Stimulated activated CD8-positive, alpha-beta memory T cell treated with anti-CD3 and anti-CD28 coated beads, Interleukin-2, amount 100 ng/mL, for 1 hour (primary cell): ENCODE measurements at places on chromosomes 4 and X.

DNA sequence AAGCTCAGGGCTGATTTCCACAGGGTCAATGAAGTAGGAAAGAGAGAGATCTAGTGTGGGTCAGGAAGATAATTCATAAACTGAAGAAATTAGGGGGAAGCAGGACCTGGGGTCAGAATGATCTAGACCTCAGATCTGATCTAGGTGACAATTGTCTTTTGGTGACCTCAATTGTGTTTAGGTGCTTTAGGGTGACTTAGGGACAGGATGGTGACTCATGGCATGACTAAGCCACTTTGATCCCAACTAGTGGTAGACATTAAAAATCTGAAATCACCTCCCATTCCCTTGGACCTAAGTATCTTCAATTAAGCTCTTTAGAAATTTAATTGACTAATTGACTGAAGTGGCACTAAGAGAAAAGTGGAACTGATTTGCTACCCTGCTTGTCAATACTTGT lies 36.7 kb upstream of the GRXCR1 start:
- DNase-seq = no peak

DNA sequence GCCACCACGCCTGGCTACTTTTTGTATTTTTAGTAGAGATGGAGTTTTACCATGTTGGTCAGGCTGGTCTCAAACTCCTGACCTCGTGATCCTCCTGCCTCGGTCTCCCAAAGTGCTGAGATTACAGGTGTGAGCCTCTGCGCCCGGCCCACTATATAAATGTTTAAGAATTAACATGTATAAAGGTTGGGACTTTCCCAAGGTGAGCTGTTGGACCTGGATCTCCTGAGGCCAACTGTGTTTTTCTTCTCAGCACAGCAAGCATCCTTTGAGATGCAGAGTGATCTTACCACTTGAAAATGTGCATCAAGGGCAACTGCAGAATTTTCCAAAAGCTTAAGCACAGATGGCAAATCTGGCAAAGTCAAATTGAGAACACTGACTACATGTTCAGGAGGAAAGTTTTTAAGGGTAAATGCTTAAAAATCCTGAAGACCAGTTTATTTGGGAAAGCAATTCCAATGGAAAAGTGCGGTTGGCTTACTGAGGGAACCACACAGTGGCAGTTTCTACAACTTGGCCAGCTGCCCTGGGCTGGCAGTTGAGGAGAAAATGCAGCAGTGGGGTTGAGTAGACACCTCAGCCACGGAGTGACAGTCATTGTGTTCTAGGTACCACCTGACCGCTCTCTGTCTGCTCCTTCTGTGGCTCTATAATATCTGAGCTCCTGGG lies 168.9 kb downstream of the CBR4 start:
- DNase-seq = no peak

DNA sequence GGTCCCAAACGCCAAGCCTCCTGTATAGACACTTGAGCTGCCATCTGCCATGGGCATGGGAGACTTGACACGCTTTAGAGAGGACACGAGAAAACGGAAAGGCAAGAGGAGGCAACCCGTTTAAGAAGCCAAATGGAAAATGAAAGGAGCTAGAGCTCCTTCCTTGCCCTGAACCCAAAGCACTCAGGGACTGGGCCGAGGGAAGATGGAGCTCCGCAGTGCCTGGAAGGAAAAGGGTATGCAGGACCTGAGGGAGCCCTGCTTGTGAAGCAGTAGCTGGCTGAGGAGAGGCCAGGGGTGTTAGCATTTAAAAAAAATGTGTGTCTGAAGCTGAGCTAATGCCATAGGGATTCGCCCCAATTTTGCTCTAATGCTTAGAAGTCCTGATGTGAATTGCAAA lies 15.1 kb downstream of the MCF2 start:
- DNase-seq = no peak

GRCh38 chr4:70728091-70728490 lies 6.3 kb downstream of the RUFY3 start:
- DNase-seq = no peak

GRCh38 chr4:79023799-79024770 lies 84.8 kb upstream of the PAQR3 start:
- DNase-seq = no peak

GRCh38 chr4:60890743-60891142 lies 309.4 kb upstream of the ADGRL3 start:
- DNase-seq = no peak

GRCh38 chr4:25723409-25723808 lies 67.8 kb downstream of the SLC34A2 start:
- DNase-seq = no peak

DNA sequence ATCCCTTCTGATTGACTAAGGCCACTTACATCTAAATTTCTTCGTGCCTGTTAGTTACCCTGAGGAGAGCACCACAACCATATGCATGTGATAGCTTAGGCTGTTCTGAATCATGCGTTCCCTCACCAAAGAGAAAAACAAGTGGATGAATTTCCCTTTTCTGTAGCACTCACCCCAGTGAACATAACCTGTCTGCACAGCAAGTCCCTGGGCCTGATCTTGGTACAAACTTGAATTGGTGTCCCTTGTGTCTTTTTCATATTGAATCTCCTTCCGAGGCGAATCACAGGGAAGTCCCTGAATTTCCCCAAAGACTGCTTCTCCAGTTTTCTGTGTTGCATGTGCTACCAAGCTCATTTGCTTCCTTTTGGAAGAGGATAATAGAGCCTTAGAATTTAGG lies 100.4 kb downstream of the KLHL8 start:
- DNase-seq = no peak

GRCh38 chr4:154485127-154485773 lies 6.3 kb downstream of the DCHS2 start:
- no peak for DNase-seq

- no peak for DNase-seq
Observed at GRCh38 chrX:5730556-5730955, 498.1 kb downstream of the NLGN4X start.

GRCh38 chr4:154487145-154487544 lies 4.5 kb downstream of the DCHS2 start:
- DNase-seq = no peak

- DNase-seq = no peak
Observed at GRCh38 chr4:7631288-7632014, 196.7 kb upstream of the PSAPL1 start.

DNA sequence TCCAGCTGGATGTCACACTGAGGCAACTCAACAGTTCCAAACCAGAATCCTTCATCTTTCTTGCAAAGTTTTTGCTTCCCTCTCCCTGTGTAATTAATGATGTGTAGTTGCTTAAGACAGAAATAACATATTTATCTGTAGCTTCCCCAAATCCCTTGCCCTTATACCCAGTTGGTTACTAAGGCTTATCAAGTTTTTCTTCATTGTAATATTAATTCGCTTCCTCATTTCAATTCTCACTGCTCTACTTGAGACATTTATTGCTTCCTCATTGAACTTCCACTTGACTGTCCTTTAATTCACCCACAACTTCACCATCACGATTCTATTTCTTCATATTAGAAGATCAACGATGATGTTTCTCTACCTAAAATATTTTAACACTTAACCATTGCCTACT lies 386.6 kb upstream of the CPEB2 start:
- no peak for DNase-seq

GRCh38 chr4:93199492-93199891 lies 629.1 kb upstream of the ATOH1 start:
- DNase-seq = no peak

GRCh38 chr4:120520761-120521160 lies 401.8 kb downstream of the PRDM5 start:
- no peak for DNase-seq

DNA sequence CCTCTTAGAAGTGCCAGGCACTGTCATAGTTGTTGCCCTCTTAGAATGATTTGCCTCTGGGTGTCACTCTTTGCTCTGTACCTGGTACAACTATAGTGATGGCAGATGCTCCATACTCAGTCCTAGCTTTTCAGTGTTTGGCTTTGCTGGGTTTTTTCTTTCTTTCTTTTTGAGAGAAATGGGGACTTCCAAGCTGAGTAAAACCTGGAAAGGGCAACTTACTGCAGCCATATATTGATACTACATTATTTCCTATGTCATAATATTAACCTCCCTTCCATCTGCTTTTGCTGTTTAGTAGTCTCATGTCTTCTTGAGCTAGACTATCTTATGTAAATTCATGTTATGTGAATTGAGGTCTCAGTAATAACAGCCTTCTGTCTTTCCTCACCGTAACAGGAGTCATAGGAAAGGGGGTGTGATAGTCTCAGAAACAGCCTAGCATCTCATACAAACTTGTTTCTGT lies 49.0 kb downstream of the NIPAL1 start:
- DNase-seq = no peak

DNA sequence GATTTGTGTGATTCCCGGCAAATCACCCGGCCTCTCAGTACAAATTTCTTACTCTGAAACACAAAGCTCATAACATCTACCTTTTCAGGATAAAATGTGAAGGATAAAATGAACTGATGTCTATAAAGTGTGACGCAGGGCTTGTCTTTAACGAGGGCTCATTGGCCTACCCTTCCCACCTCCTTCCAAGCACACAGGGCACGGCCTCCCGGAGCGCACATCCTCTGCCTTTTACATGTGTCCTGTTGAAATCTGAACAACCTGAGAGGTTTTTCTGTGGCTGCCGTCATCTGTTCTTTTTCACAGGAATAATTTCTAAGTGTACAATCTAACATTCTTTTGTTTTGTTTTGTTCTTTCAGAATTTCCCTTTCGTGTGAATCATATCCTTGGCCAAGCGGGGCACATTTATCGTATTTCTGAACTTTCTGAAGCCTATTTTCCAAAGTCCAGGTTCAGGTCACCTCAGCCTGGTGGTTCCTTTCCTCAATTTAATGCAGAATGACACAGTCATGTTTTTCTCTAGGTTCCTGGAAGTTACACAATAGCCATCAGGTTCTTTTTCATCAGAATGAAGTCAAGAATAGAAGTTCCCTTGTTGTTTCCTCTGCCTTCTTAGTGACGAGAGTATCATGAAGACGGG lies 53.1 kb upstream of the SPRY1 start:
- no peak for DNase-seq

DNA sequence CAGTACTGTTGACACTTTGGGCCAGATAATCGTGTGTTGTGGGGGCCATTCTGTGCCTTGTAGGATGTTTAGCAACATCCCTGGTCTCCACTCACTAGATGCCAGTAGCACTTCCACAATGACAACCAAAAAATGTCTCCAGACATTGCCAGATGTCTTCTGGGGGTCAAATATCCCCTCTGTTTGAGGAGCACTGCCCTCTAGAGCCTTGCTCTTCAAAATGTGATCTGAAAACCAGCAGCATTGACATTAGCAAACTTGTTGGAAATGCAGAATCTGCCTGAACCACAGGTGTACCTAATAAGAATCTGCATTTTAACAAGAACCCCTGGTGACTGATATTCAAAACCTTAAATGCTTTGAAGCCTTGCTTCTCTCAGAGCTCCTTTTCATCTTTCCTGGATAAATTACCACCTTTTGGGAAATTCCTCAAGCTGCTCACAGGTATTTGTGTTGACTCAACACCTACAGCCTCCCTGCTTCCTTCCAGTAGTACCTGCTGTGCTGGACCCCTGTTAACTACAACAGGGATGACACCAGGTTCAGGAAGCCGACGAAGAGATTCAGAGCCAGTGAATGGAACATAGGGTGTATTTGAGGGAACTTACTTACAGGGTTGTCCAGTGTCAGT lies 459.0 kb upstream of the NR3C2 start:
- DNase-seq = no peak

DNA sequence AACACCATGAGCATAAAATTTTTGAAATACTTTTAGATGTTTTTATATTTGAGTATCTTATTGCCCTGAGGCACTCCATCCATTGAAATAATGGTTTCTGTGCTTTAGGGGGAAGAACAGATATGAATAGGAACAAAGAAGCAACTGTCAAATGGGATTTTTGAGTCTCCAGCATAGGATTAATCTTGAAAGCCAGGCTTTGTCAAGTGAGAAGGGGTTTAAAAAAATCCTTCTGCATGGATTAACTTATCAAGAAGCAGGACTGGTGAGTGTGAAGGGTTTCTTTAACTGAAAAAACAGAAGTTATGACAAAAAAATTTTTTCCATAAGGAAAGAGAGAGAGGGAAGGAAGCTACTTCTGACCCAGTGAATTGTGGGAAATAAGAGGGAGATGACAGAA lies 7.6 kb upstream of the NUDT9 start:
- DNase-seq = no peak

- no peak for DNase-seq
Observed at GRCh38 chr4:338759-339097, 1.1 kb downstream of the ZNF141 start.

DNA sequence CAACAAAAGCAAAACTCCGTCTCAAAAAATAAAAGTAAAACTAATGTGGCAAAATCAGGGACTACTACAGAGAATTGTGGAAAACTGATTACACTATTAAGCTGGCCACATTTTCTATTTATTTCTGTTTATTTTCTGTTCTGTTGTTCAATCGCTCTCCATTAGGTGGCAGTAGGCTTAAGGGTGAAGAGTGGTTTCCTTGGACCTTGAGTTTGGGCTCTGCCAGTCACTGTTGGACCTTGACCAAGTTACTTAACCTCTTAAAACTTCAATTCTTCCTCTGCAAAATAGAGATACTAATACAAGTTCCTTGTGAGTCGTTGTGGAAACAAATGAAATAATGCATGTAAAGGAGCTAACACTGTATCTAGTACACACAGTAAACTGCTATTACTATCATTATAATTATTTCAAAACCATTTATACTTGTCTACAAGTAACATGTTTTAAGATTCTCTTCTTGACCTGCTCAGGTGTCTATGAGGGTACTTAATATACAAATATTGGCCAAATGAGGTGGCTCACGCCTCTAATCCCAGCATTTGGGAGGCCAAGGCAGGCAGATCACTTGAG lies 15.2 kb downstream of the HSD17B11 start:
- no peak for DNase-seq

- DNase-seq = no peak
Observed at GRCh38 chr4:65461781-65462180, 208.5 kb downstream of the EPHA5 start.

DNA sequence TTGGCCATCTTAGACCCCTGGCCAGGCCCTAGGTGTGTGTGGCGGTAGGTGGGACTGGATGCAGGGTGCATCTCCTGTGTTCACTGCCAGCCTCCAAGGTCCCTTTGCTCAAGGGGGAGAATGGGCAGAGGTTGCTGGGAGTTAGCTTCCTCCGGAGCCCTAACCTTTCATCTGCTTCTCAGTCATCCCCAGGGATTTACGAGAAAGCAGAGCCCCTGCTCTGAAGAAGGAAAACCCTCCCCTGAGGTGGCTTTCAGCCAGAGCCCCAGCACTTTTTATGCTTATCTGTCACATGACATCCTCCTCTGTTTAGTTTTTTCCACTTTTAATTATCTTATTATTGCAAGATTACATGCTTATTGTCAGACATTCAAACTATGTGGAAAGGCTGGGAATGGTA lies 44.9 kb upstream of the DDX3X start:
- no peak for DNase-seq

DNA sequence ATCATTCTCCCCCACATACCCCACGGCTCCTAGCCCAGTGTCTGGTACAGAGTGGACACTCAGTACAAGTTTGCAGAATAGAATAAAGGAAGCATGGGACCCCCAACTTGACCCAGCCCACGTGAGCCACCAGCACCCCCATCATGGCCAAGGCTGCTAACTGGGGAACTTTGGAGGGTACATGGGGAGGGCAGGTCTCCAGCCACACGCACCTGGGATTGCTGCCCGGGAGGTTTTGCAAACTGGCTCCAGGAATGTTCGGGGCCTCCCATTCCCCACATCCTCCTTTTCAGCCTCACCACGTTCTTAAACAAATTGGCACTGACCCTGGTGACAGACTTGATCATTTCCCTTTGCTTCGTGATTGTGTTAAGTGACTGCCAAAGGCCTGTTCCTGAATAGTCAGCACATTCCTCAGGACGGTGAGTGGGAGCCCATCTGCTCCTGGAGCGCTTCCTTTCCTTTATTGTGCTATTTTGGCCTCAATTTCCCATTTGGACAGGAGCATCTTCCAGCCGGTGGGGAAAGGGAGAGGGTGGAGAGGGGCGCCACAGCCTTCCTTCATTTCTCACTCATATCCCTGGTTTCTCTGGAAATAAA lies 18.7 kb upstream of the XPNPEP2 start:
- DNase-seq = no peak
